CD4-positive, alpha-beta T cell treated with Interferon alpha-2 for 1 hour (primary cell): ENCODE measurements at places on chromosomes 5 and 9.

GRCh38 chr5:134148316-134148715, 28.4 kb downstream of the SKP1 start:
- peak; percentile 39 for DNase-seq

DNA sequence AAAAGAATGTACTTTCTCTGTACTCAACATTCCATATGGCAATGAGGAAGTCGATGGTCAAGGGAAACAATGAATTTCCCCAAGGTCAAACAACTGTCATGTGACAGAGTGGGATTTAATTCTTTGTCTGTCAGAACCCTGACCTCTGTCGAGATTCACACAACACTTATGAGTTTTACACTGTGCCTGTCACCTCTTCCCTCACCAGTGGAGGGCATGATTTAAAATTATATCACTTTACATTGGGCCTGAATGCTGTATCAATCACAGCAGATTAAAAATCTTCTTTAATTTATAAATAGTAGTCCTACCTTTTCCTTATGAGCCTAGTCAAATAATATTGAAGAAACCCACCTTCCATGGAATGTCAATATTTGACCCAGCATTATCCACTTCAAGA, 276.7 kb downstream of the CDH10 start:
- DNase-seq: no peak

DNA sequence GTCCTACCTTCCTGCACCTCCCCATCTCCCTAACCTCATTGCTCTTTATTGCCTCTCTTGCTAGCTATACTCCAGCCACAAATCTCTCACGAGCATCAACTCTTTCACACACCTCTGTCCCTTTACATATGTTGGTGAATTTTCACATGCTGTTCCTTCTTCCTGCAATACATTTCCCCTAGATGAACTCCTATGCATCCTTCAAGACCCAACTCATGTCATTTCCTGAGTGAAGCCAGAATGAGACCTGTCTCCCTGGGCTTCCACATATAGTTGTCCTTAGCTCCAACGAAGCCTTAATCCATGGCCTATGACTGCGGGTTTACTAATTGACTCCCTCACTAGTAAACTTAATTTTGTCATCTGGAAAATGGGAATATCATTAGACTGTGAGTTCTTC, 297.3 kb upstream of the PANK3 start:
- DNase-seq: no peak

DNA sequence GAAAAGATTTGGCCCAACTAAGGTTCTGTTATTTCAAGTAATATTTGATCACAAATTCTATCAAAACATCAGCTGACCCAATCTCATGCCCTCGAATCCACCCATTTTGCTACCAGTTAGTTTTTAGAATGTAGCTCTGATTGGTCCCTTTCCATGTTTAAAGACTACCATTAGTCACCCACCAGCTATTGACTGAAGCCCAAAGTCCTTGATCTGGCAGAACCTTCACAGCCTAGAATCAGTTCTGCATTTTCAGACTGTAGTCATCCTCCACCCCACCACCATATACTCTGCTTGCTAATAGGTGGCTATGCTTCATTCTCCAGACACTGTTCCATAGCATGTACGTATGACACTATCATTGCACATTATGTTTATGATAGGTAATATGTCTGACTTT, 182.2 kb upstream of the TARS1 start:
- DNase-seq: no peak

DNA sequence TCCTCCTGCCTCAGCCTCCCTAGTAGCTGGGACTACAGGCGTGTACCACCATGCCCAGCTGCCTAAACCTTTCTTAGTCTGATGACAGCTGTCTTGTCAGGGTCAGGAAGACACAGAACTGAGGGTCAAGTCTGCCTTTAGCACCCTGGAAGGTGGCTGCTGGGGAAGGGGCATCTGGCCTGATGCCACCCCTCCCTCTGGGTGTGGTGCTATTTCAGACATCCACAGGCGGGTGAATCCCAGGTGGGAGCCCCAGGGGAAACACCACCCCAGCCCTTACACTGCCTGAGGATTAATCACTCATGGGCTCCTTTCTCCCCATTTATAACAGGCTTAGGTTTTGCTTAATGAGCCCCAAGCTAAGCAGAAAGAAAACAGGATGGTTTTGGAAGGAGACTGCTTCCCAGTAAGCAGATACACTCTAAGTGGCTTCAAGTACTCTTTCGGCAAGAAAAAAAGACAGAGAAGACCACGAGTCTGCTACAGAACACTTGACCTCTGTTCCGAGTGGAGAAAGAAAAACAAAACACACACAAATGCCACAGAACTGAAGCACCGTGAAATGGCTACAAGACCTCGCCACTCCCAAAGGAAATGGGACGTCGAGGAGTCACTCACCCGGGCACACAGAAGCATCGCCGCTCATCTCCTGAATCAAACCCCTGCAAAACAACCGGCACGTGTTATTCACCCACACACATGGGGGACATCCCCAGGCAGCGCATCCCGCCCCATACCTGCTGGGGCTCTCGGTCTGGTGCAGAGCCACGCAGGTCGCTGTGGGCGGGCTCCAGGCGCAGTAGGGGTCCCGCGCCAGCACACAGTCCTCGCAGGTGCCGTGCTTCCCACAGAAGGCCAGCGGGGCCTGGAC, 62.4 kb downstream of the SECISBP2 start:
- no peak for DNase-seq
